Neural crest cell (in vitro differentiated cells): ENCODE measurements at places on chromosomes 16 and 17.
A peak's percentile ranks its signal among the peaks of the same experiment; 100 is the strongest.

- no peak for DNase-seq
- H3K36me3 ChIP-seq = peaks cover 3% of the 10 kb centered on the region
- H3K4me3 ChIP-seq = no peak overlapping the region
- no peak overlapping the region for H3K27ac ChIP-seq
Measured at GRCh38 chr16:87003414-87003755, 313.8 kb downstream of the C16orf95 start.

DNA sequence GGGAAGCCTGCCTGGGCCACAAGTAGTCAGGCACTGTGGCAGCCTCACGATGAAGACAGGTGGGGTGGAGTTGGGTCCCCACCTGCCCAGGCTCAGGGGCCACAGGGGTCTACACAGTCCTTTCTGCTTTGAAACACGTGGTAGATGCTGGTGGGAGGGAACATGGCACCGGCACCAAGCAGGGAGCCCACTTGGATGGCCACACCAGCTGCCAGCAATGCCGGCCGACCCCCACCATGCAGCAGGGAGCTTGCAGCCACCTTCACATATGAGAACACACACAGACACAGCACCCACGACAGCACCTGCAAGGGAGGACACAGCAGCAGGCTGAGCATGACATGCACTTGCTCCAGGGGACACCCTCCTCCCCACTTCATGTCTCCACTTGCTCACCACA is 2.4 kb downstream of the SLC52A1 start:
- peaks cover 52% of the 10 kb centered on the region for H3K27me3 ChIP-seq
- no peak overlapping the region for H3K27ac ChIP-seq
- no peak for DNase-seq
- no peak overlapping the region for H3K4me3 ChIP-seq
- no peaks in the 10 kb centered on the region for H3K36me3 ChIP-seq

GRCh38 chr16:84524346-84524920 is 20.0 kb upstream of the MEAK7 start:
- no peak overlapping the region for H3K27ac ChIP-seq
- DNase-seq = no peak
- H3K4me3 ChIP-seq = no peak overlapping the region
- peaks cover 55% of the 10 kb centered on the region for H3K4me1 ChIP-seq
- H3K27me3 ChIP-seq = no peaks in the 10 kb centered on the region

GRCh38 chr16:23306199-23307100 is 4.3 kb downstream of the SCNN1B start:
- no peak overlapping the region for H3K4me3 ChIP-seq
- no peak for DNase-seq
- H3K36me3 ChIP-seq = no peaks in the 10 kb centered on the region
- no peak overlapping the region for H3K27ac ChIP-seq
- peaks cover 56% of the 10 kb centered on the region for H3K27me3 ChIP-seq

- DNase-seq = no peak
- no peak overlapping the region for H3K27ac ChIP-seq
- peak overlapping the region; percentile 13 for H3K4me3 ChIP-seq
- H3K27me3 ChIP-seq = no peaks in the 10 kb centered on the region
- peaks cover 44% of the 10 kb centered on the region for H3K4me1 ChIP-seq
Measured at GRCh38 chr16:72921106-72921505, 126.8 kb downstream of the ZFHX3 start.

DNA sequence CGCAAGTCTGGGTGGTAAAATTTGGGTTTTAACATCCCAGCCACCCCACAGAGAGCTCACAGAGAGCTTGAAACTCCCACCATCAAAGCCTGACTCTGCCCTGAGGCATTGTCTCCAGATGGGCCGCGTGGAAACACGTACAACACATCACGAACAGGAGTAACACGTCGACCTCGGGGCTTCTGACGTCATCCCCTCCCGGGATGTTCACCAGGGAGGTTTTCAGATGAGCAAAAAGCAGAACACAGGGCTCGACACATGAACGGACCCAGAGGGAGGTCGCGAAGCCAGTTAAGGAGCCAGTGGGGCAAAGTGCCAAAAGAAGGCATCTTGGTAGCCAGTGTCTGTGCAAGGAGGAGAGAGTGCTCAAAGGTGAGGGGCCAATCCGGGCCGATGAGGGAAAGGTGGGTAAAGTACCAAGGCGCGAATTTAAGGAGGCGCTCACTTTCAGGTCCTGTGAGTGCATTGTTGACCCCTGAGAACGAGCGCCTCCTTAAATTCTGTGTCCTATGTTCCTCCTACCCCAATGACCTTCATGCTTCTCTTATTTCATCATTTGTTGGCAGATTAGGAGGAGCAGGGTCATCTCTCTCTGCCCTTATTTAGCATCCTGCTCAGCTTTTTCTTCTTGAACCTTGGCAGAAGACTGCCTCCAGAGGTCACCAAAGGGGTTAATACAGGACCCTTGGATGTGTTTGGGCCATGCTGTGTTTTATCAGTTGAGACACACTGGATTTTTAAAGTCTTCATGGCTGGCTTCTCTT is 5.6 kb downstream of the RCVRN start:
- H3K4me1 ChIP-seq = peaks cover 30% of the 10 kb centered on the region
- no peaks in the 10 kb centered on the region for H3K36me3 ChIP-seq
- no peak overlapping the region for H3K4me3 ChIP-seq
- DNase-seq = no peak

DNA sequence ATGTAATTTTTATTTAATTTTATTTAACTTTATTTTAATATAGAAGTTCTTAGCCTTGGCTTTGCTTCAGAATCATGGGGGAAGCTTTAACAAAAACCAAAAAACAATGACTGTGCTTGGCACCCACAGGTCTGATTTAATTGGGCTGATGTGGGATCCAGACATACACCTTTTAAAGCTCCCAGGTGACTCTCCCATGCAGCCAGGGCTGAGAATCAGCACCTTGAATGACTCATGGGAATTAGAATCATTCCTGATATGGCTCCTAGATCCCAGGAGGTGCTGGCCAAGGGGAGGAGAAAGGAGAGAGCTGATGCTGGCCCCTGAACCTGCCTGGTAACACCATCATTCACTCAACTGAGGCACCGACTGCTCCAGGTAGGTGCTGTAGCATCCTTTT is 240.7 kb downstream of the PARN start:
- no peak overlapping the region for H3K4me3 ChIP-seq
- DNase-seq = no peak
- H3K36me3 ChIP-seq = no peaks in the 10 kb centered on the region
- H3K4me1 ChIP-seq = no peaks in the 10 kb centered on the region
- no peak overlapping the region for H3K27ac ChIP-seq
- H3K27me3 ChIP-seq = no peaks in the 10 kb centered on the region

- no peaks in the 10 kb centered on the region for H3K36me3 ChIP-seq
- H3K27me3 ChIP-seq = peaks cover 14% of the 10 kb centered on the region
- H3K27ac ChIP-seq = no peak overlapping the region
- DNase-seq = no peak
- H3K4me3 ChIP-seq = no peak overlapping the region
Measured at GRCh38 chr17:37064206-37064605, 115.5 kb downstream of the AATF start.

GRCh38 chr17:22484826-22485225 is 792.5 kb downstream of the KCNJ18 start:
- no peaks in the 10 kb centered on the region for H3K27me3 ChIP-seq
- H3K4me1 ChIP-seq = no peaks in the 10 kb centered on the region
- no peak for DNase-seq
- H3K4me3 ChIP-seq = no peak overlapping the region
- peaks cover 6% of the 10 kb centered on the region for H3K36me3 ChIP-seq

- peak overlapping the region; percentile 49 for H3K4me3 ChIP-seq
- H3K27me3 ChIP-seq = no peaks in the 10 kb centered on the region
- no peak overlapping the region for H3K27ac ChIP-seq
- peaks cover 31% of the 10 kb centered on the region for H3K4me1 ChIP-seq
- peaks cover 11% of the 10 kb centered on the region for H3K36me3 ChIP-seq
Measured at GRCh38 chr16:30079480-30079879, 3.7 kb downstream of the PPP4C start.

- no peak overlapping the region for H3K4me3 ChIP-seq
- no peak overlapping the region for H3K27ac ChIP-seq
- peaks cover 6% of the 10 kb centered on the region for H3K27me3 ChIP-seq
- H3K4me1 ChIP-seq = no peaks in the 10 kb centered on the region
- H3K36me3 ChIP-seq = no peaks in the 10 kb centered on the region
Measured at GRCh38 chr17:66916946-66917345, 47.6 kb upstream of the CACNG4 start.

DNA sequence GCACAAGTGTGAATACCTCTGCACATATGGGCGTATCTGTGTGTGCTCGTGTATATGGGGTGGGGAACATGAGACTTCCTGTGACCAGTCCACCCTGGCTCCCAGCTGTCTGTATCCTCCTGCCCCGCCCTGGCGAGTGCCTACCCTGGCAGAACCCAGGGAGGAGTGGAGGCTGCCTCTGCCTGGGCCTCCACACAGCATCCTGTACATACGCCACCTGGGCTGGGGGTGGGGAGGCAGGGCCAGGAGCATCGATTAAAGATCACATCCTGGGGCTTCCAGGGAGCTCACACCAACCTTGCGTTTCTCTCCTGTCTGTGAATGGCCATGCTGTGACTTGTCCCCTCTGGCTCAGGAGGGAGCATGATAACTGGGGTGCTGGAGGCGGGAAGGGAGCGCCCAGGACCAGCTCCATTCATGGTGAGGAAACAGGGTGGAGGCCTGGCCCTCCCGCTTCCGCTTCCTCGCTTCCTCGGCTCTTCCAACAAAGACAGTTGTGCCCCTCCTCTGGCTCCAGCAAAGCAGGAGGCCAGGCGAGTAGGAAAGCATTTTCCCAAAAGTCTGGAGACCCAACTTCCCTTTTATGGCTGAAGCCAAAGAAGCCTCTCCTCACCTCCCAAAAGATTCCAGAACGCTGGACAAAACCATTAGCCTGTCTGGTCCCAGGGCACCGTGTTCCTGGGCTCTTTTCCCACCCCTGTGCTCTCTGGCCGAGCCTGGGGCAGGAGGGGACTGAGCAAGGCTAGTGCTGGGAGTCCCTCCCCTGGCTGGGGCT is 22.9 kb downstream of the ADAM11 start:
- peaks cover 18% of the 10 kb centered on the region for H3K4me1 ChIP-seq
- peak overlapping the region; percentile 34 for H3K4me3 ChIP-seq
- peaks cover 5% of the 10 kb centered on the region for H3K27me3 ChIP-seq
- DNase-seq = no peak
- peak overlapping the region; percentile 2 for H3K27ac ChIP-seq

DNA sequence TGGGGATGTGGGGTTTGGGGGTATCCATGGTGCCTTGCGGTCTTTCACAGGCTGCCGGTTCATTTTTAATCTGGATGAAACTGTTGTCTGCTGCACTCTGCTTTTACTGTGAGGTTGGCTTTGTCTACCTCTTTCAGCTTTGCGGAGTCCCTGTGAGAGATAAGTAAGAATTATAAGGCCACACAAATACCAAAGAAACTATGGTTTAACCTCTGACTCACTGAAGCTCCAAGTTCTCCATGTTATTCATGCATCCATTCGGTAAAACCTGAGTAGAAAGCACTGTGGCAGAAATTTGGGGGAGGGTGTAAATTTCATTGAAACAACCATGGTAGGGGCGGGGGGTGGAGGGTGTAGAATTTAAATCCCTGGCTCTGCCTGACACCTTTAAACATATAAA is 30.5 kb downstream of the KIAA0753 start:
- H3K27me3 ChIP-seq = no peaks in the 10 kb centered on the region
- H3K4me1 ChIP-seq = no peaks in the 10 kb centered on the region
- no peak for DNase-seq
- no peak overlapping the region for H3K27ac ChIP-seq

DNA sequence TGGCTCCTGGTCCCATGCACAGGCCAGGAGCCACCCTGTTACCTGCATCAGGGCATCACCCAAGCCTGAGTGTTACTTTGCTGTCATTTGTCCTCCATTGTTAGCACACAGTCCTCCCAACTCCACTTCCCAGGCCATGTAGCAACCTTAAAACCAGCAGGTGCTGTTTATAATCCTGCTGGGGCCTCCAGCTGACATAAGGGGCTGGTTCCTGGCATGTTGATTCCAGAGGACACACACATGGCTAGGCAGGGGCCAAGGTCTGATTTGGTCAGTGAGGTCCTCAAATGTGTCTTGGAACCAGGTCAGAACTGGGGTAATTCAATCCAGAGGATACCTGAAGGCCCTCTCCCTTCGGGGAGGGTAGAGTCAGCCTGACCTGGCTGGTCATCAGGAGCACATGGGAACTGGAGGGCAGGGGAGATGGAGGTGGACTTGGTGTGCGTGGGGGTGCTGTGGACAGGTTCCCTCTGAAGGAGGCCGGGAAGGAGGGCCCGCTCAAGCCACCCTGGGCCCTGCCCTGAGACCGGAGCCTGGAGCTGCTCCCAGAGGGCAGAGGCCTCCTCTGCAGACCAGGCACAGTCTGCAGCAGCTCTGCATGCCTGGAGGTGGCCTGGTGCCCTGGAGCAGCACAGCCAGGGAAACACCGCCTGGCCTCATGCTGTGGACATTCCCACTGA is 6.6 kb downstream of the ADORA2B start:
- no peaks in the 10 kb centered on the region for H3K36me3 ChIP-seq
- H3K4me1 ChIP-seq = peaks cover 6% of the 10 kb centered on the region
- H3K27ac ChIP-seq = peak overlapping the region; percentile 67

- H3K27ac ChIP-seq = no peak overlapping the region
- no peaks in the 10 kb centered on the region for H3K36me3 ChIP-seq
- no peak overlapping the region for H3K4me3 ChIP-seq
- no peaks in the 10 kb centered on the region for H3K4me1 ChIP-seq
- H3K27me3 ChIP-seq = no peaks in the 10 kb centered on the region
Measured at GRCh38 chr17:35046740-35047283, 16.7 kb downstream of the RFFL start.

- H3K27me3 ChIP-seq = peaks cover 51% of the 10 kb centered on the region
- no peak overlapping the region for H3K4me3 ChIP-seq
- no peak overlapping the region for H3K27ac ChIP-seq
- peaks cover 5% of the 10 kb centered on the region for H3K4me1 ChIP-seq
- no peak for DNase-seq
Measured at GRCh38 chr17:41523787-41524186, 4.3 kb downstream of the KRT19 start.

GRCh38 chr17:28989028-28989427 is 16.8 kb downstream of the SEZ6 start:
- DNase-seq = no peak
- H3K27ac ChIP-seq = no peak overlapping the region
- no peak overlapping the region for H3K4me3 ChIP-seq
- H3K36me3 ChIP-seq = no peaks in the 10 kb centered on the region

GRCh38 chr17:8832711-8833352 is 33.7 kb upstream of the MFSD6L start:
- no peaks in the 10 kb centered on the region for H3K27me3 ChIP-seq
- H3K27ac ChIP-seq = no peak overlapping the region
- peaks cover 6% of the 10 kb centered on the region for H3K4me1 ChIP-seq
- H3K36me3 ChIP-seq = no peaks in the 10 kb centered on the region
- no peak overlapping the region for H3K4me3 ChIP-seq
- peak; percentile 52 for DNase-seq

- peaks cover 36% of the 10 kb centered on the region for H3K27me3 ChIP-seq
- H3K36me3 ChIP-seq = no peaks in the 10 kb centered on the region
- H3K4me3 ChIP-seq = no peak overlapping the region
Measured at GRCh38 chr16:49061137-49061714, 220.4 kb downstream of the CBLN1 start.
